ENCODE measurements at places on chromosomes 16 and 17.
A peak's percentile ranks its signal among the peaks of the same experiment; 100 is the strongest.

DNA sequence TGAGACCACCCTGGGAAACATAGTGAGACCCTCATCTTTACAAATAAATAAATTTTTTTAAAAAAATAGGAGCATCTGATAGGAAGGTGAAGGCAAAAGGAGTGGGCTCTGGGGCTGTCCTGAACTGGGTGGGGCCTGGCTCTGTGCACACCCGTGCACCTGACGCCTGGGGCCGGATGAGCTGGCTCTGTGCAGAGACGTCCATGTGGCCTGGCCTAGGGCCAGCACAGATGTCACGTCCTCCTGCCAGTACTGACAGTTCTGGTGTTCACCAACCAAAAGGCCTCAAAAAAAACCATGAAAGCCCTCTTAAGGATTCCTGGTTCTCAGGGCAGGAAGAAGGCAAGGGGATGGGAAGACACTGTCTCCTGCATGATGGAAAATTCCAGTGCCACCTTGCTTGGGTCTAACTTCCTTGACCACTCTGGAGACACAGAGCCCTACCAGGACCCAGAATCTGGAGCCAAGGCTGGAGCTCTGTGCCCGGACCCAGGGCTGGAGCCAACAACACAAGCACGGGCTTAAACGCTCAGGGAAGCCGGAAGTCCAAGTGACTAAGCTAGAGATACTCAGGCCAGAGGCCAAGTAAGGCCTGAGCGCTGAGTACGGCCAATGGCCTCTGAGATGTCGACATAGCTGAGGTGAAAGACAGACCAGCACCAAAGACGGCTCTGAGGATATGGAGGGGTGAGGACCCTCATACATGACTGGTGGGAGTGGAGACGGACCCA lies 32.9 kb downstream of the COPRS start:
- DNase-seq: no peak

- no peak for DNase-seq
Measured at GRCh38 chr16:11788914-11789313, 8.1 kb downstream of the ZC3H7A start.

- DNase-seq: no peak
Measured at GRCh38 chr17:58702045-58702476, 9.7 kb downstream of the RAD51C start.

DNA sequence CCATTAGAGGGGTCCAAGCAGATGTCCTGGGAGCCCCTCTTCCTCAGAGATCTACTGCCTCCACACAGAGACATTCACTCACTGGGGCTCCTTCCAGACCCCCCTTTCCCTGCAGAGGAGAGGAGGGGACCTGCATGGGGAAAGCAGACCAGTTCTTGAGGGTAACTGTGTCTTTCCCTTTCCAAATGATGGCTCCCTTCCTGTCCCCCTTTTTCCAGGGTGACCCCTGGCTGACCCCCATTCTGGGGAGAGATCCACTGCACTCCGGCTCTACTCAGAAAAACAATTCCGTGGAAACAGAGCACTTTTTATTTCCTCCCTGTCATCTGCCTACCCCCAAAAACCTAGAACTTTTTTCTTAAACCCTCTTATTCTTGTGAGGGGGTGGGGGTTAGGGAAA lies 6.4 kb downstream of the CACNA1G start:
- DNase-seq: no peak

DNA sequence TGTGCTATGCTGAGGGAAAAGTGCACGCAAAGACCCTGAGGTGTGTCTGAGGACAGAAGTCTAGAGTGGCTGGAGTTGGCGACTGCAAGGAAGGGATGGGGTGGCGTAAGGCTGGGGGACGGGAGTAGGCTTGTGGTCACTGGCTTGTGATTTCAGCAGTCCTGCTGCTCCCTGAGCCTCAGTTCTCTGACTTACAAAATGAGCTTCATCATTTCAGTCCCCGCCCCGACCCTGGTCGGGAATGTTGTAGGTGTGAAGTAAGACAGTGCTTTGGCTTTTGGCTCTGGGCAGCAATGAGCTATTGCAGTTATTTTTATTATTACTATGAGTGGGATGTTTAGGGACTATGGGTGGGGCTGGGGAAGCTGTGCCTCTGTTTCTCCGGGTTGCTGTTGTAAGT lies 8.6 kb downstream of the ADGRG1 start:
- no peak for DNase-seq

DNA sequence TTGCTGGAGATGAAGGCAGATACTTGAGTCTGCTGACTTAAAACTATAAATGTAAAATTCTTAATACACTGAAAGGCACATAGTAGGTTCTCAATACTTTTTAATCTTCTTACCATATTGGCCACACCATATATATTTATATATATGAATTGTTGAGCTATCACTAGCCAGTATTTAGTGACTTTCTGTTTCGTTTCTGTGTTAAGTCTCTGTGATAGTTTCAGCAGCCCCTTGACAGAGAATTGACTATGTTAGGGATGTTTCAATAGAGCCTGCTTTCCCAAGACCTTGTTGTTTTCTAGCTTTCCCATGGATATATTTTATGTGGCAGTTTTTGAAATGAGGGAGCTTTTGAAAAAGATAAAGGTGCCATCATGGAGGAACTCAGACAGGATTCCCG lies 206.5 kb upstream of the GOT2 start:
- DNase-seq: no peak

GRCh38 chr16:70703041-70703834 lies 17.4 kb upstream of the MTSS2 start:
- no peak for DNase-seq

DNA sequence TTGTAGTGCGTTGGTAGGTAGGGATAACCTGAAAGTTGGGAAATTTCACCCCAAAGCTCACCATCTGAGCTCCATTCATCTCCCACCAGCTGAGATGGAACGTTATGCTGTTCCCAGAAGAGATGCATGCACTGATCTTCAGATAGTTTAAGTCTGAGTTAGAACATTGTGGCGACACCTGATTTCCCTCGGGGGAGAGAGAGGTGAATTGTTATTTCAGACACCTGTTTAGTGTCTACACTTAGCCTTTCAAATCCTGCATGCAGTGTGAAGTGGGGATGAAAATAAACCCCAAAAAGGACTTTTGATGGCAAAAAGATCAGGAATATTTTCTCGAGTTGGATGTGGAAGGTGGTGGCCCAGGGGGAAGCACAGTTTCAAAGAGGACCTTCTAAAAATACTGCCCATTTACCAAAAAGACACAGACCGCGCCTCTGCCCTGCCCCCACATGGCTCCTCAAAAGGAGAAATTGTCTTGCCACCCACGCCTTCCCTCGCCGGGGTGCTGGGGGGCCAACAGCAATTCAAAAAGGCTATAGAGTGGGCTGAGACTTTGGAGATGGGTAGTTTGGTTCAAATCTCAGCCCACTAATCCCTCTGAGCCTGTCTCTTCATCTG lies 11.4 kb downstream of the CIITA start:
- no peak for DNase-seq

DNA sequence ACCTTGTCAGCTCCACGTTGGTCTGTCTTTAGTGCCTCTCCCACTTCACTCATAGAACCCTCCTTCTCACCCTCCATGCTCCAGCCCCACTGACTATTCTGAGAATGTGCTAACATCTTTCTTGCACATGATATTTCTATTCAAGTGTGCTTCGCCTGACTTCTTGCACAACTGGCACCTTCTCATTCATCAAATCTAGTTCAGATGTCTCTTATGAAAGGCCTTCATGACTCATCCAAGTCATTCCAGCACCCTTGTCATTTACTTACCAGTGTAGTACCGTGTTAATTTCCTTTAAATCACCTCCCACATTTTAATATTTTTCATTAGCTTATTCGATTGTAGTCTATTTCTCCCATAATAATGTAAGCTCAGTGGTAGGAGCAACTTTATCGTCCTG lies 197.8 kb upstream of the PIRT start:
- no peak for DNase-seq

DNA sequence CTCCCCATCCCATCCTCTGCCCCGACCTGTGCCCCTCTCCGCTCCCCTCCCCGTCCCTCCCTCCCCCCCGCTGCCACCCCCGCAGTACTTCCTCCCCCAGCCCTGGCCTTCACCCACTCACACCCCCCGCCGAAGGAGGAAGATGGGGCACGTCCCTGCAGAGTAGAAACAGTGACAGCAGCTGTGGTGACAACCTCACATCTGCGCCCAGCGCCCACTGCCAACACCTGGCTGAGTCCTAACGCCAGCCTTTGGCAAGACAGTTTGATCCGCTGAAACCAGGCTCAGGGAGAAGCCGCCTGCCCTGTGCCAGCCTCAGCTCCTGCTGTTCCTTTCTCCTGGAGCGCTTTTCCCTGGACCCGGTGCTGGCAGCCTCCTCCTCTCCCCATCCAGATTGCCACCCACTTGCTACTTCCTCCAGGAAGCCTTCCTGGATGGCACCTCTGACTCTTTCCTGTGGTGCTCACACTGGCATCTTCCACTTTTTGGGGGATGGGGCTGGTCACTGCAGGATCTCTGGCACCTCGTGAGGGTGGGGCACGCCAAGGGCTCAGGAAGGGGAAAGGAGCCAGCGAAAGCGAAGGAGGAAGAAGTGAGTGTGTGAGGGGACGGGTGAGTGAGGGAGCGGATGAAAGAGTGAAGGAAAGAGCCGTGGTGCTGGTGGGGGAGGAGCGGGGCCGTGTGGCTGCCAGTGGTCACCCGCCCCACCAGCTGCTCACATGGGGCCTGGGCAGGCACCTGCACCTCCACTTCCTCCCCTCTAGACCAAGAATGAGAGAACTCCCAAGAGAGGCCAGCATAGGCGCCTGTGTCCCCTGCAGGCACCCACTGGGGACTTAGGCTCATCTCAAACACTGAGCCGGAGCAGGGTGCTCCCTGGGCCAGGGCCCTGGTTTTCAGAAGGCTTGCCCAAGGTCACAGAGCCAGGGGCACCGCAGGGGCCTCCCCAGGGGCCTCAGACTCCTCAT lies 27.0 kb downstream of the ZFPM1 start:
- DNase-seq: no peak

- no peak for DNase-seq
Measured at GRCh38 chr17:75456039-75456416, 407 bp upstream of the TMEM94 start.

GRCh38 chr17:12362853-12363455 lies 302.7 kb upstream of the MYOCD start:
- no peak for DNase-seq

- no peak for DNase-seq
Measured at GRCh38 chr17:17028059-17028877, 14.0 kb upstream of the MPRIP start.

- DNase-seq: peak; percentile 72
Measured at GRCh38 chr17:32127158-32127897, 15.0 kb upstream of the RHOT1 start.

DNA sequence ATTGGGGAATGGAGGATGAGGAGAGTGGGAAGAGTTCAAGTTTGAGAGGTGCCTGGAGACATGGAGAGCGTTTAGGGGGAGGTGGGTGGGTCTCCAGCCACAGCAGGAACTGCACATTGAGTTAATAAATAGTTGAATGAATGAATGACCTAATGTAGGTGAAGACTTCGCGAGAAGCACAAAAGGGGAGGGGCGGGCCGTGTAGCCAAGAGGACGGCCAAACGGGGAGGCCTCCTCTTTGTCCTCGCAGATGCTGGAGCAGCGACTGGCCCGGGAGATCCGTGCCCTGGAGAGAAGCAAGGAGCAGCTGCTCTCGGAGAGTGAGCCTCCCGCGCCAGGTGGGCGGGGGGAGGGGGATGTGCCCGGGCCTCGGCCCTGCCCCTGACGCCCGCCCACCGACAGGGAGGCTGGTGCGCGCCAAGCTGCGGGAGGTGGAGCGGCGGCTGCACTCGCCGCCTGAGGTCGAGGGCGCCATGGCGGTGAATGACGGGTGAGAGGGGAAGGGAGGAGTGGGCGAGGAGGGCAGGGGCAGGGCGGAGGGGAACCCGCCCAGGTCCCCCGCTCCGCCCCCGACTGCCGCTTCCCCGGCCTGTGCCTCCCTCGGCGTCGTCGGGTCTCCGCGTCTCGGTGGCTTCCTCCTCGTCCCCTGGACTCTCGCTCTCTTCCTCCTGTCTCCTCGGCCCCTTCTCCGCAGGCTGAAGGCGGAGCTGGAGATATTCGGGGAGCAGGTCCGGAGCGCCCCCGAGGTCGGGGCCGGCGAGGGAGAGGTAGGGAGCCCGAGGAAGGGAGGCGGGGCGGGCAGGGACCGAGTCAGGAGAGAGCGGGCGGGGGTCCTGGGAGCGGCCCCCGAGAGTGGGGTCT lies 12.9 kb downstream of the SYCE1L start:
- peak; percentile 68 for DNase-seq

GRCh38 chr17:213286-214105 lies 32.0 kb upstream of the DOC2B start:
- DNase-seq: no peak

GRCh38 chr16:62853887-62854286 lies 817.6 kb upstream of the CDH8 start:
- no peak for DNase-seq

DNA sequence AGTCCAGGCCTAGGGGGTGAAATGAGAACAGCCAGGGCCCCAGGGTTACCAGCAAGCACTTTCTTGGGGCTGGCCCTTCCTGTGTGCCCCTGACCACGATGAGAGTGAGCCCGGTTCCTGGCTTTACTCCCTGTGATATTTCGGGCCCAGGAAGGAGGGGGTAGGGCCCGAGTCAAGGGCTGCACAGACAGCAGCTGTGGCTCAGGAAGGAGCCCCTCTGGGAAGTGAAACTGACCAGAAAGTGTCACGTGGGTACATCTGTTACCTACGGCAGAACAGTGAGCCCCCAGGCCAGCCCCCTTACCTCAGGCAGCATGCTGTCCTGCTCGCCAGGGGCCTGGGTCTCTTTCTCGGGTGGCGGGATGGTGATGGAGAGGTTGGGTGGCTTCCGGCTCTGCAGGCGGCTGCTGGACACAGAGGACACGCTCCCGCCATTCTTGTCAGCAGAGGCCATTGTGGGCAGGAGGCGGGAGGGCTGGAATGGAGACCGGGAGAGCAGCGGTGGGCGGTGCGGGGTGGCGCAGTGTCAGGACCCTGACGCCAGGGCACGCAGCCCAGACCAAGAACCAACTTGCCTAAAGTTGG lies 13.8 kb downstream of the AANAT start:
- no peak for DNase-seq

GRCh38 chr16:50606431-50607050 lies 58.3 kb downstream of the NKD1 start:
- DNase-seq: no peak

GRCh38 chr16:2205967-2206313 lies 686 bp downstream of the MLST8 start:
- DNase-seq: no peak

DNA sequence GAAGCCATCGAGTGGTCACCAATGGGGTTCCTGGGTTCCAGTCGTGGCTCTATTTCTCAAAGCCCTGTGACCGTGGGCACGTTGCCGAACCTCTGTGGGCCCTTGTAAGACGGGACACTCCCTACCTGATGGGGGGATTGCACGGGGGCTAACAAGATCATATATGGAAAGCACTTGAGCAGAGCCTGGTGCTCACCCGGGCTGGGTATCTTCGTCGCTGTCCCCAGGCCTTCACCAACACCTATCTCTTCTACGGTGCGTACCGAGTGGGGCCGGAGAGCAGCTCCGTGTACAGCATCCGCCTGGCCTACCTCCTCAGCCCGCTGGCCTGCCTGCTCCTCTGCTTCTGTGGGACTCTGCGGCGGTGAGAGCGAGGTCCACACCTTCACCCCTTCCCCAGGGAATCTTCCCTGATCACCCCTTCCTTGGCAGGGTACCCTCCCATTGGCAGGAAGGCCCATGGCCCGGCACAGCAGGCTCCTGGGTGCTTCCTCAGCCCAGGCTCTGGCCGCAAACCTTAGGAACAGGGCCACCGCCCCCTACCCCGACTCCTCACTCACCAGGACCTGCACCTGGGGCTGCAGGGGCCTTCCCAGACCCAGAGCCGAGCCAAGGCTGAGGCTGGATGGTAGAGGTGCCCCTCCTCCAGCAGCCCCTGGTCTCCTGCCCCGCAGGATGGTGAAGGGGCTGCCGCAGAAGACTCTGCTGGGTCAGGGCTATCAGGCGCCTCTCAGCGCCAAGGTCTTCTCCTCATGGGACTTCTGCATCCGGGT lies 2.8 kb downstream of the TMC8 start:
- no peak for DNase-seq

Data from stimulated activated CD4-positive, alpha-beta T cell treated with anti-CD3 and anti-CD28 coated beads, TNF-alpha, amount 100 ng/mL, for 48 hours (primary cell).